ENCODE measurements at places on chromosomes 11 and 22.
A peak's percentile ranks its signal among the peaks of the same experiment; 100 is the strongest.

- DNase-seq, result peak; percentile 77
Measured at GRCh38 chr11:34243600-34244464, 114.0 kb downstream of the ABTB2 start.

DNA sequence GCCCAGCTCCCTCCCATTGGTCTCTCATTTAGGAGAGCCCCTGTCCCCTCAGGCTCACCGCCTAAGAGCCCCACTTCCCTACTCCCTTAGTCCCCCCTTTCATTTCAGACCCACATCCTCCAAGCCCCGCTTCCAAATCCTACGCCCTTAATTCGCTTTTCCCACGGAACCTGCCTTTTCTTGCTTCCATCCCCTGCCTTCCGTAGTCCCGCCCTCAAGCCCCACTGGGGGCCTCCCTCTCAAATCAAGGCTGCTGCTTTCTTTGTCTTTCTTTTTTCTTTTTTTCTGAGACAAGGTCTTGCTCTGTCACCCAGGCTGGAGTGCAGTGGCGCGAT is 396 bp downstream of the CCDC157 start:
- no peak for DNase-seq

DNA sequence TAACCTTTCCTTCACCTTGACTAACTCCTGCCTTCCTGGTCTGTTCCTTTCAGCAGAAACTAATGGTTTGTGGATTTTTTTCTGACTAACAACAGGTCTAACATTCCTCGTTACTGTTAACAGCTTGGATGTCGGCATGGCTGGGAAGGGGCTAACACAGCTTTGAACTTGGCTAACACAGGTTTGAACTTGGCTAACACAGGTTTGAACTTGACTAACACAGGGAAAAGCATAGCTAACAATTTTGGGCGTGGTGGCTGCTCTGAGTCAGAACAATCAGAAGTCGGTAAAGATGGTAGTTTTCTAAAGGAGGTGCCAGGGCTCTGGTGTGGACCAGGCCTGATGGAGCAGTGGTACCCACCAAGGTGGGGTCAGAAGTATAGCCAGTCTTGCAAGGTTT is 16.1 kb downstream of the MIAT start:
- no peak for DNase-seq

DNA sequence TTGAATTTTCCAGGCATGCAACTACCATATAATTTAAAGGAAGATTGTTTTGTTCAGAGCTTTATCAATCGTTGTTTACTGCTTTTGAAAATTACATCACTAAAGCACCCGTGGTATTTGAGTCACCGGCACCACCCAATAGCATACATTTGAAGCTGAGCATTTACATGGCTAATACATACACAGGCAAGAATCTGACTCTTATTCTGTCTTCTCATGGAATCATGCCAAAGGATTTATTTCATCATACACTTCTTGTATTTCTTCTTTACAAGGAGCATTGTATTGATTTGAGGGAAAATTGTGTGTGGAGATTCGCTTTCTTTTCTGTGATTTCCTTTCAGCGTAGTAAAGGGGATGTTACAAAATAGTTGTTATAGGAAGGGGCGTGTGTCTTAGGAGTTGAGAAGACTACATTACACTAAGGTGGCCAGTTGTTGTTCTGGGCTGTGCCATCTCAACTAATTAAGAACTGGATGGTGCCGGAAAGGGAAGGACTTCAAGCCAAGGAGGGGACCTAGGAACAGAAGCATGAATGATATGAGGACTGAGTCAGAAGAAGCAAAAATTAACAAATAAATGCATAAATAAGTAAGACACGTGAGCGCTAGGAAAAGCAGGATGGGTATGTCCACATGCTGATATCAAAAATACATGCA is 12.9 kb upstream of the CD3E start:
- DNase-seq, result no peak

- no peak for DNase-seq
Measured at GRCh38 chr22:44780876-44781449, 28.6 kb downstream of the ARHGAP8 start.

Measured in GM12864 (cell line).